ENCODE measurements at places on chromosomes 1 and 21.

GRCh38 chr1:202630541-202630940 lies 79.7 kb downstream of the SYT2 start:
- no peak for DNase-seq

- no peak for DNase-seq
Measured at GRCh38 chr1:61337441-61337951, 255.1 kb downstream of the NFIA start.

DNA sequence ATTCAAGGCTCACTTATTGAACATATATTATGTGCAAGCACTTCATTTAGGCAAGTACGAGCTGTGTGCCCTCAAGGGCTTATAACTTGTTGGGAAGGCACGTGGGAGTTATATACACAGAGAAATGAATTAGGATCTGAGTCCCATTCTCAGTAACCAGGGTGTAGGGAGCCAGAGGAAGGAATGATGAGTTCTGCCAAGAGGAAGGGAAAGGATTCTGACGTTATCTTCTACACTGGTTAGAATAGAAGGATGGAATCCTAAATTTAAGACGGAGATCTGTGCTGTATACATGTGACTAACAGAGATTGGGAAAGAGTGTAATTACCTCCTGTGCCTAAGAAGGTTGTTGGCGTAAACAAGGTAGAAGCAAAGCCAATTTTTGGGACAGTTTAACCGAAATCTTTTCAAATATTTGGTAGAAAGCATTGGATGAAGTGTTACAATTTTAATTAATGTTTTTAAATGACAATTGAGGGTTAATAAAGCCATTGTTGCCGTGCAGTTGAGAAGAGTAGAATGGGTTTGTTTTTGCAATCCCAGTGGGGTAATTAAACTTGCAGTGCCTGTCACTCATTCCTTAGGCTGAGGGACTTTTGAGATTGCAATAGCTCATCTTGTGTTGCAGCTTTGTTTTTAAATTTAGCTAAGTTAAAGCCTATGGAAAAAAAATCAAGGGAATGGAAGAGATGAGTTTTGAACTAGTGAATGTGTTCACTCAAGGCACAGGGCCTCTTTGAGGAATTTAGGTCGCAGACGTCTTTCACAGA lies 177.2 kb downstream of the NFIA start:
- no peak for DNase-seq

DNA sequence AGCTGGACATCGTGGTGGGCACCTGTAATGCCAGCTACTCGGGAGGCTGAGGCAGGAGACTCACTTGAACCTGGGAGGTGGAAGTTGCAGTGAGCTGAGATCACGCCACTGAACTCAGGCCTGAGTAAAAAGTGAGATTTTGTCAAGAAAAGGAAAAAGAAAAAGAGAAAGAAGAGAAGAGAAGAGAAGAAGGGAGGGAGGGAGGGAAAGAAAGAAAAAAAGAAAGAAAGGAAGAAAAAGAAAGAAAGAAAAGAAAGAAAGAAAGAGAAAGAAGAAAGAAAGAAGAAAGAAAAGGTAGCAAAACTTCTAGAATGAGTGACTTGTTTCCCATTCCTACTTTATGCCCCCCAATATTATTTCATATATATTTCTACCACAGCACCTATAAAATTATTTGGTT lies 98.8 kb downstream of the UBE2U start:
- DNase-seq = no peak

DNA sequence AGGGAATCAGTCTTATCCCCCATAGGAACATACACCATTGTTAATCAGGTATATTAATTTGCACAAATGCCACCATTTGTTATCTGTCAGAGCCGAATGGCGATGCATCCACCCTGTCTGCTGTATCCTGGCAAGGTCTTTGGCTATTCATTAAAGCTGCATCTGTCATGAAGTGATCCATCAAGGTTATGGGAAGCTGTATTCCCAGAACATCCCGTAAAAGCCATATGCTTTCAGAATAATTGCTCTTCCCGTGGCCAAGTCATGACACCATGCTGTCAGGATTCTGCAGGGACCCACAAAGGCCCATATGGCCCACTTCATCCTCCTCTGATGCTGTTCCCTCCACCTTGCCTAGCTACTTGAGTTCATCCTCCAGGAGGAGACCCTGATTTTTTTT lies 103.9 kb downstream of the RAVER2 start:
- DNase-seq = no peak

DNA sequence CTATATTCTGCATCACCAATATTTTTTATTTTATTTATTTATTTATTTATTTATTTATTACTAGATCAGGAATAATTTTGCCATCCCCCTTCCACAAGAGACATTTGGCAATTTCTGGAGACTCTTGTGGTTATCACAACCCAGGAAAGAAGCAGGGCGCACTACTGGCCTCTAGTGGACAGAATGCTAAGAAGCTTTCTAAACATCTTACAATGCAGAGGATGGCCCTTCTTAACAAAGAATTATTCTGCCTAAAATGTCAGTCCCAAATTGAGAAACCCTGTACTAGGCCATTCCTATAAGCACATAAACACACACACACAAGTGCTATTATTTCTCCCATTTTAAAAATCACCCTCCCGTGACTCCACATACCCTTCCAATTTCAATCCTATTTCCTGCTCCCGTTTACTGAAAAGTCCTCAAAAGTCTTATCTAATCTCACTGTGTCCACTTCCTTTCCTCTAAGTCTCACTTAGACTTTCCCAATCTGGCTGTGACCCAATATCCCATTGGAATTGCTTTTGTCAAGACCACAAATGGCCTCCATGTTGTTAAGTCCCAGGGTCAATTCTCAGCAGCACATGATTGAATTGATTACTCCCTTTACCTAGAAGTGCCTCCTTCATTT lies 43.7 kb upstream of the RNF11 start:
- peak; percentile 69 for DNase-seq

DNA sequence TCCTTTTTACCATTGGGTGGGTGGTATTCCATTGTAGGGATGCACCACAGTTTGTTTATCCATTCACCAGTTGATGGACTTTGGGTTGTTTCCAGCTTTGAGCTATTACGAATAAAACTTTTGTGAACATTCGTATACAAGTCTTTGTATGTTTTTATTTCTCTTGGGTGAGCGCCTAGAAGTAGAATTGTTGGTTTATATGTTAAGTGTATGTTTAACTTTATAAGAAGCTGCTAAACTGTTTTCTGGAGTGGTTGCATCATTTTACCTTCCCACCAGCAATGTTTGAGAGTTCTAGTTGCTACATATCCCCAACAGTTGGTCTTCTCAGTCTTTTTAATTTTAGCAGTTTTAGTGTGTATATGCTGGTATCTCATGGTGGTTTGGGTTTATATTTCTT lies 132.5 kb downstream of the PEX14 start:
- DNase-seq = no peak

DNA sequence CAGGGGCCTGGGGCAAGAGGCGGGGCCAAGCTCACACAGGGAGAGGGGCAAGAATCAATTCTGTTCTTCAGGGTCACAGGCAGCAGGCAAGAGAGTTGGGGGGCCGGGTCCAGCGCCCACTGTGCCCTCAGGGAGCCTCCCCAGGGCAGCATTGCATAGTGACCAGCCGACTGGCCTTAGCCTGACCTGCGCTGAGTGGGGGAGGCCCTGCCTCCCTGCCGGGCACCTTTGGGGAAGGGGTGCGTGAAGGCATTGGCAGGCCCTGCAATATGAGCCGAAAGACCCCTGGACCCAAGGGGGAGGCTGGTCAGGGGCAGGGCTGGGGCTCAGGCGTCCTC lies 12.2 kb downstream of the SCNN1D start:
- DNase-seq = no peak

GRCh38 chr21:26840201-26840600 lies 5.0 kb downstream of the ADAMTS1 start:
- no peak for DNase-seq

GRCh38 chr1:26607186-26607585 lies 77.6 kb downstream of the RPS6KA1 start:
- DNase-seq = no peak

GRCh38 chr1:59298710-59299346 lies 1.9 kb downstream of the FGGY start:
- DNase-seq = no peak

DNA sequence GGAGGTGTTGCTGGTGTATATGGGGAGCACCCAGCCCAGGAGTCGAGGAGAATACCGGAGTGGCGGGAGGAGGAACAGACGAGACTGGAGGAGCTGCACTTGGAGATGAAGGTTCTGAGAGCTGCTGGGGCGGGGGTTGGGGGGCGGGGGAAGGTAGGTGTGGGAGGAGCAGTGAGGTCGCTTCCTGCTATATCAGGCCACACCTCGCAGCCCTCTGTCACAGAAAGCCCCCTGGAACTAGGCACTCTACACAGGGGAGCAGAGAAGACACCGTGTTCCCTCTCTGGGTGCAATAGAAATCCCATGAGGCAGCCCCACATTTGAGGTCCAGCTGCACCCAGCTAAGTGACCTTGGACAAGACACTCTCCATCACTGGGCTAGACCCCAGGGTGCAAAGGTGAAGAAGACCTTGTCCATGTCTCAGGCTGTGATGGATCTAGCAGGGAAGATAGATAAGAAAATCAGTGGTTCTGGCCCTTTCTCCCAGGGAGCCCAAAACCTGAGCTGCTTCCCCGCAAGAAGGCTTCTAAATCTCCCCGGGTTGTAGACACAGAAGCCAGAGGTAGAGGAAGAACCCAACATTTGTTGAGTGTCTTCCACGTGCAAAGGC lies 155.8 kb upstream of the EDN2 start:
- no peak for DNase-seq

DNA sequence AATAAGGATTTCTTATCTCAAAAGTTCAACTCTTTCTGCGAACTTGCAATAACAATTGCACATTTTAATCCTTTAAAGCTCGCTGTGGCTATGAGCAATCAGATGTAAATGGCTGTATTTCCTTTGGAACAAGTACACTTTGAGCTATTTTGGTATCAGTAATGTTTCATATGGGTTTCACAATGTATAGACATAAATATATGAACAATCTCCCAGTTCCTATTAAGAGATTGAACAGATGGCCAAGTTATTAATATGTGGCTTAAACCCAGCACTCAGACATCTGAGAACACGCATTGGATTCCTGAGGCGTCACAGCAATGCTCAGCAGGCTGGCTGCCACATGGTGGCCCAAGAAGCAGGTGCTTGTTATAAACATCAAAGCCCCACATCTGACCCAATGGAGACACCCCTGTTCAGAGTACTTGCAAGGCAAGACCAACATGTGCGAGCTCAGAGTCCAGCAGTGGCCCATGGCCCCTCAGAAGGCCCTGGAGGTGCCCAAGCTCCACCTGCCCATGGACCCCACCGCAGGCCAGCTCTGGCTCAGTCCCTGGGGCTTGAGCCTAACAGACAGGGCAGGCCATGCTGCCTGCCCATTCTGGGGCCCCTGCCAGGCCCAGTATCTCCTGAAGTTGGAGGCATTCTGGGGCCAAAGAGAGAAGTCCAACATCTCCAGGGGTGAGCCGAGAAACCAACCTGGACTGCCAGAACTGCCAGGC lies 23.7 kb downstream of the PSMG1 start:
- DNase-seq = no peak

- no peak for DNase-seq
Measured at GRCh38 chr1:33031506-33031905, 5.2 kb downstream of the AK2 start.

GRCh38 chr1:85484716-85485115 lies 19.8 kb upstream of the DDAH1 start:
- no peak for DNase-seq

- peak; percentile 40 for DNase-seq
Measured at GRCh38 chr21:36747815-36748383, 49.0 kb downstream of the SIM2 start.

DNA sequence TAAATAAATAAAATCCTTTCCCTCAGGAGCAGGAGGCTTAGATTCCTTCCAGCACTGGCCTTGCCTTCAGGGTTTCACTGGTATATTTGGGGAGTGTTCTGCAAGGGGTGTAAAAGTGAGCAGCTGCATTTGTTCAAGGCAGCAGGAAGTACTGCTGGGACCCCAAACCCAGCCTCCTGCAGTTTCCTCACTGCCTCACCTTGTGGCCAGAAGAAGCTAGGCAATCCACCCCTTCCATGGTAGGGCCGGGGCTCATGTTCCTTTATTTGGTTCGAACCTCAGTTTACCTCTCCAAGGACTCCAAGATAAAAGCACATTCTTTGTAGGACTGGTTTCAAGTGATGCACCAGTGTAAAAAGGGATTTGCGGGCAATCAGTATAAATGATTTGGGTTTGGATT lies 21.0 kb upstream of the CFAP126 start:
- DNase-seq = no peak

DNA sequence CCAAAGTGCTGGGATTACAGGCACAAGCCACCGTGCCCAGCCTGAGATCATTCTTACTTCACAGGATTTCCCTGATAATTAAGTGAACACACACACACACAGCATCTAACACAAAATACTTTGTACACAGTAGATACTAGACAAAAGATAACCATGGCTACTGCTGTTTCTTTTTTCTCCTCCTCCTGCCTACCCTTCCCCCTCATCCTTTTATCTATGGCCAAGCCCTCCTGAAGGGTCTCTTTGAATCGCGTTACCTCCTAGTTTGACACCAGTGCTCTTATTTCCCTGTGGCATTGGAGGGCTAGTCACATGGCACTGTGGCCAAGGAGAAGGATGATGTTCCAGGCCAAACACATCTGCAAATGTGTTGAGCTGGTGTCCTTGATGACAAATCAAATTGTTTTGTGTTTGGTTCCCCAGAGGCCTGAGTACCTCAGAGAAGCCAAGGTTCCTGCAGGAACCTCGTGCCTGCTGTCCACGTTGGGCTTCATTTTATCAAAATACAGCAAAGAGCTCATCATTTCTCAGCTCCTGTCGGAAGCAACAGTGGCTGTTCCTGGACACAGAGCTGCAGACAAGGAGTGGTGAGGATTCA lies 20.6 kb downstream of the NDUFS5 start:
- no peak for DNase-seq

DNA sequence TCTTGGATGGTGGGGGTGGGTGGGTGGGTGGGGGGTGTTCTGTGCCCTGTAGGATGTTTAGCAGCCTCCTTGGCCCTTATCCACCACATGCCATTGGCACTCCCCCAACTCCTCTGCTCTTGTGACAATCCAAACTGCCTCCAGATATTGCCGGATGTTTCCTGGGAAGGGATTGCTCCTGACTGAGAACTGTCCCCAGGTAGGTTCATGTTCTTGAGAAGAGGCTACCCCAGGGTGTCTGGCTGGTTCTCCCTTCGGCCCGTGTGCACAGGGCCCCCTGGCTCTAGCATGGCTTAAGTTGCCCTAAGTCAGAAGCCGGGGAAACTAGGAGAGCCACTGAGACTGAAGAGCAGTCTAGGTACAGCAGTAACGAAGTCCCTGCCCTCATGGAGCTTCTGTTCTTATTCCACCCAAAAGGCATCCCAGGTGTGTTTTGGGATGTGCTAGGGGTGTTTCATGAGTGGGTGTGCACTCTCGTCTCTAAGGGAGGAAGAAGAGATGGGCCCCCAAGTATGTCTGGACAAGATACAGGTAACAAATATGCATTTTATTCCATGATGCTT lies 19.8 kb upstream of the THRAP3 start:
- no peak for DNase-seq

- no peak for DNase-seq
Measured at GRCh38 chr1:244664353-244664752, 11.4 kb downstream of the DESI2 start.
